Adipocyte (in vitro differentiated cells): ENCODE measurements at places on chromosomes 2 and 18.

DNA sequence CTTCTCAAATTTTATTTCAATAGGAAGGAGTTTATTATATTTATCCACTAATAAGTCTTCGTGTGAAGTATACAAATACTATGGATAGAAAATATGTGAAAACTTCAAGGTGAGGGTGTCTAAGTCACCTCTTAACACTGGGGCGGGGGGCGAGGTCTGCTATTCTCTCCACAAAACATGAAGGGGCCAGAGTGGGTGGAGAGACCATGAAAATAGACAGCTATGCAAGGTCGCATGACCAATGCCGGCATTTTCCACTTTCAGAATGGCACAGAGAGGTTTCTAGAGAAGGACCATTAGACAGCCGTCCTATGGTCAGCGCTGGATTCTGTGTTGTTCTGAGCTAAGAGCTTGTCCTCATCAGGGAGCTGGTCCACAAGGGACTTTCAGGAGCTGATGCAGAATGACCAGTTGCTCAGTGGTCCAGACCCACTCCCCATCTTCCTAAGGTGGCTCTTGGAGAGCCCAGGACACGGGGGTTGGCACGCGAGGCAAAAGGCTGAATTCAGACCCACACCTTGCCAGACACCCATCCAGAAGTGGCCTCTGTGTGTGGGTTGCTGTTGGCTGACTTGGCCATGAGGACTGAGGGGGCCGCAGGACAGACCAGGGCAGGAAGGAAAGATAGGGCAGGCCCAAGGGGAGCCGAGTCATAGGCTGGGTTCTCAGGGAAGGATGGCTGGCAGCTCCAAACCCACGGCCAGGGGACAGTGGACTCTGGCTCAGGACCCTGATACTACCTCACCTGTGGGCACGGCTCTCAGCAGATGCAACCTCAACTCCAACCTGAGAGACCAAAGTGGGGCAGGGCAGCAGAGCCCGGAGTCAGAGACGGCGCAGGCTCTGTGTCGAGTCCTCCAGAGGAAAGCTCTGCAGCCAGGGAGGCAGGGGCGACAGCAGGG lies 69.8 kb downstream of the NDUFA10 start:
- no peak for DNase-seq

DNA sequence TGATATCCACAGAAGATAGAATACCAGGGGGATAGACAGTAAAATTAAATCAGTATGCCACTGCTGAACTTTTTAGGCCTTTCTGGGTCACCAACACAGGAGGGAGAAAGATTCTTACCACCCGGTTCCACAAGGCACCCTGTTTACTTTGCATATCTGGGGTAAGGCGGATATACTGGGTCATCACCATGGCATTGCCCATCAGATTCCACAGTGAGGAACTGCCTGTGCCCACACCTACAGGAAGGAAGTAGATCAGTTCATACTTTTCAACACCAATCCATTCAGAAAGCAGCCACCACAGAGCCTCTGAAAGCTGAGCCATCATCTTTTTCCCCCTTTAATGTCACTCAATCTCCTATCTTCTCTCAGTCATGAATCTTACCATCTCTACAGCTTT lies 2.0 kb downstream of the LMAN2L start:
- DNase-seq = no peak

- no peak for DNase-seq
Observed at GRCh38 chr18:70506511-70506910, 217.7 kb downstream of the SOCS6 start.

DNA sequence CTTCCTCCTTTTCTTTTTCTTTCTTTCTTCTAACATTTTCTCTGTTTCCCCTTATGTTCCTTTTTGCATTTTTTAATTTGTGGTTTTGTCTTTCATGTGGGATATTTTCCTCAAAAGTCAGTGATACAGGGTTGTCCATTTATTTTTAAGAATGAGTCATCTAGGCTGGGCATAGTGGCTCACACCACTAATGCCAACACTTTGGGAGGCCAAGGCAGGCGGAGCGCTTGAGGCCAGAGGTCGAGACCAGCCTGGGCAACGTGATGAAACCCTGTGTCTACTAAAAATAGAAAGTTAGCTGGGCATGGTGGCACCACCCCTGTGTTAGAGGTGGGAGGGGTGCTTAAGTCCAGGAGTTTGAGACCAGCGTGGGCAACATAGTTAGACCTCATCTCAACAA lies 35.8 kb downstream of the KATNAL2 start:
- no peak for DNase-seq

- DNase-seq = no peak
Observed at GRCh38 chr18:65435534-65435933, 315.3 kb upstream of the CDH7 start.

GRCh38 chr2:65913813-65914212 lies 481.4 kb upstream of the SPRED2 start:
- DNase-seq = no peak

DNA sequence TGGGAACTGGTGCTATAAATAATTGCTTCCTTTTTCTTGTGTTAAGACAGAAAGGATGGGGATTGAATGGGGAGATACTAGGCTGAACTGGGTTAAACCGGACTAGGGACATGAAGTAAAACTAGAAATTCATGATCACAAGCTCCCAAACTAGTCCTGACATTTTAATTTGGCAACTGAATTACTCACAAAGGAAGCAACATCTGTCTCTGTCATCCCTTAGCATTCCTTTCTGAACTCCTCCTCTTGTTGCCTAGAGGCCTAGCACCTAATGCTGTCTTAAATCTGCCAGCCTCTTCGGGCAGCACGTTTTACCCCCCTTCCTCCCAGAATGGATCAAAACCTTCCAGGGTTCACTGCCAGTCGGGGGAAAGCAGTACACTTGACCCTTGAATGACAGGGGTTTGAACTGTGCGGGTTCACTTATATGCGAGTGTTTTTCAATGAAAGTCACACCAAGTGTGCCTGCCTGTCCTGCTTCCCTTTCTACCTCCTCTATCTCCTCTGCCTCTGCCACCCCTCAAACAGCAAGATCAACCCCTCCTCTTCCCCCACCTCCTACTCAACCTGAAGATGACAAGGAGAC lies 8.2 kb downstream of the KCTD1 start:
- peak; percentile 44 for DNase-seq

DNA sequence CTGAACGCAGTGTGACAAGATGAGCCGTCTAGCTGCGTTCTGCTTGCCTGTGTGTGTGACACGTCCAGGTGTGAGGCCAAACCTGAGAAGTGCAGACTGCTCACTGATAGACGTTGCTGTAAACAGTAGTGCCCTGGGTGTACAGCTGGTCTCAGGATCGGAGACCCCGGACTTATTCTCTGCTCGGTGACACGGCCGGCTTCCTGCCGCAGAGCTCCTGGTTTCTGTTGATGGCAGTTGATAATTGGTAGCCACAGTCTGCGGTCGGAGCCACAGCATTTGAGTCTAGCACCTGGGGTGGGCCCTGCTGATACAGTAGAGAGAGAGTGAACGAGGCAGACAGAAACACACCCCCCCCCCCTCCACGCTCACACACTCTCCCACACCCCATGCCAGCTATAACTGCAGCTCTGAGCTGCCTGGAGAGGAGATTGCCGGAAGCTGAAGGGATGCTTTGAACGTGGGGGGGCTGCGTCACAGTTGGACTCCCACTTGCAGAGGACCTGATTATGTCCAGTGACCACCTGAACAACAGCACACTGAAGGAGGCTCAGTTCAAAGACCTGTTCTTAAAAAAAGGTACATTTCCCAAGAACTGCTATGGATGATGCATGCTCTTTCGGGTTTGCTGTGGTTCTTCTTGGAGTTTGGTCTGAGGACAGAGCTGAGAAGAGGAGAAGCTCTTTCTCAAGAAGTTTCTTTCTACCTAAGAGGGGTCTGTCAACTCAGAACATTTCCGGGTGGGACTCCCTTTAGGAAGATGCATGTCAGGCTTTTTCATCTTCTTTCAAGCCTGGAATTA lies 114.0 kb downstream of the FAM210A start:
- no peak for DNase-seq

- peak; percentile 16 for DNase-seq
Observed at GRCh38 chr2:199589306-199589705, 131.6 kb upstream of the SATB2 start.

DNA sequence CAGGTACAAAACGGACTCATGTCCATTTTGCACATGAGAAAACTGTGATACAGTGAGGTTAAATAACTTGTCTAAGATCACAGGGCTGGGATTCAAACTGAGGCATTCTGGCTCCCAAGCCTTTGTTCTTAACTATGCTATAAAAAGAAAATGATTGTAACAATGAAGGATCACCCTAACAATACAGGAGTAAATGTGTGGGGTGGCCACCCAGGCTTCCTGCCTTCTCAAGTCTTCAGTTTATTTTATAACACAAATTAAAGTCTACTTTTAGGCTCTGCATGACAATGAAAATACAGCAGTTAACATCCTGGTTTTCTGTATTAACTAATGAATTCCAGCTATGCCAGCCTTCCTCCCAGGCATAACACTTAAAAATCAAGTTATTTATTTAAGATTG lies 7.6 kb downstream of the WDFY1 start:
- DNase-seq = no peak

DNA sequence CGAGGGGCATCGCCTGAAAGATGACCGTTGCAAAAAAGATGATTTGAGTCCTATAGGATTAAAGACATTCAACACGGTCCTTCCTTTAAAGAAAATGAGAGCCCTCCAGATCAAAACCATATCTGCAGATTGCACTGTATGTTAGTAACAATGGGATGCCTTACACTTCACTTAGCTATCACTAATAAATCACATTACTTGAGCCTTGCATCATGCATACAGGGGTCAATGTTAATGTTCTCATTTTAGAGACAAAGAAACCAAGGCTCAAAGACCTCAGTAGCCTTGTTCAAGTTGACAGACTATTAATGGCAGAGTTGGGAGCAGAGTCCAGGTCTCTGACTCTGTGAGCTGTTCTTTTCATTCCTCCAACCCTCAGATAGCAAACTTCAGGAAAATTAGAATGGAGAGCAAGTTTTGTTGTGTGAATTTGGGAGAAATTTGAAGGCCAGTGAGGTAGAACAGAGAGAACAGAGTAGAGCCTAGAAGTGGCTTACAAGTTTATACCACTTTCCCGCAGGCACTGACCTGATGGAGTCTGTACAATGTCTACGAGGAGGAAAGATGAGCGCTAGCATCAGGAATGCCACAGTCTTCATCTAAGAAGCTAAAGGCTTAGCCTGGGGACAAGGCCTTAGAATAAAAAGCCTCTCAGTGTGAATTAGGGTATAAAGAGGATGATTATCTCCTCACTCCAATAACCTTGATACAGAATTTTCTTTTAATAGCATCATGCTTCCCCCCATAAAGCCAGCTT lies 48.3 kb downstream of the TRIB2 start:
- DNase-seq = peak; percentile 15

- DNase-seq = no peak
Observed at GRCh38 chr18:21534327-21534726, 66.2 kb downstream of the ESCO1 start.

DNA sequence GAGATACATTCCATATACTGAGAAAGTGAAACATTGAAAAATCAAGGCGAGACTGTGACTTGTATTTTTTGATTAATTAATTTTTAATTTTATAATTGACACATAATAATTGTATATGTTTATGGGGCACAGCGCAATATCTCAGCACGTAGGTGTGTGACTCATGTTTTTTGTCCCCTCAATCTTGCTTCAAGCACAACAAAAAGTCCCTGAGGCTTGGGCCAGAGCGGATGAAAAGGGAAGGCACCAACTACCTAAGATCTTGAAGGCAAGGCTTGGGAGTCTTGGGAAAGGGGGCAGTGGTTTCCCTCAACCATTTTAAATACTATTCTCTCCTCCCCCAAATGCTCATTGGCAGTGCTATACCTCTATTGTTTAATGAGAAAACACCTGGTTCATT lies 9.9 kb downstream of the SGPP2 start:
- no peak for DNase-seq

- no peak for DNase-seq
Observed at GRCh38 chr2:28148566-28148965, 244.1 kb upstream of the FOSL2 start.

DNA sequence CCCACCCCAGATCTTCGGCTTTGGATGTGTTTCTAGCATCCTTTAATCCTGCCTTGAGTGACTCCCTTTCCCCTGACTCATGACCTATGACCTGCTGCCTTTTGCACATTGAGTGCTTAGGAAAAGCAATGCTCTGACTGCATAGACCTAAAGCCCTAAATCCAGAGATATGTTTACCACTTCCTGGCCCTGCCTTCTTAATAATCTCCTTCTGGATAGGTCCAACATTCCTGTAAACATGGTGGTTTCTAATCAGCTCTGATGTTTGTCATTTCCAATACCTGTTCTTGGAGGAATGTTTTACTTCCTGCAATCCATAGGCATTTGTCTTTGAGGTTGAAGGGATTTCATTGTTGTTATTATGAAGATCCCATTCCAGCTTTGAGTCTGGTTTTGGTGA lies 2.3 kb downstream of the SLC3A1 start:
- DNase-seq = no peak
